ENCODE measurements at places on chromosomes 4 and X.

DNA sequence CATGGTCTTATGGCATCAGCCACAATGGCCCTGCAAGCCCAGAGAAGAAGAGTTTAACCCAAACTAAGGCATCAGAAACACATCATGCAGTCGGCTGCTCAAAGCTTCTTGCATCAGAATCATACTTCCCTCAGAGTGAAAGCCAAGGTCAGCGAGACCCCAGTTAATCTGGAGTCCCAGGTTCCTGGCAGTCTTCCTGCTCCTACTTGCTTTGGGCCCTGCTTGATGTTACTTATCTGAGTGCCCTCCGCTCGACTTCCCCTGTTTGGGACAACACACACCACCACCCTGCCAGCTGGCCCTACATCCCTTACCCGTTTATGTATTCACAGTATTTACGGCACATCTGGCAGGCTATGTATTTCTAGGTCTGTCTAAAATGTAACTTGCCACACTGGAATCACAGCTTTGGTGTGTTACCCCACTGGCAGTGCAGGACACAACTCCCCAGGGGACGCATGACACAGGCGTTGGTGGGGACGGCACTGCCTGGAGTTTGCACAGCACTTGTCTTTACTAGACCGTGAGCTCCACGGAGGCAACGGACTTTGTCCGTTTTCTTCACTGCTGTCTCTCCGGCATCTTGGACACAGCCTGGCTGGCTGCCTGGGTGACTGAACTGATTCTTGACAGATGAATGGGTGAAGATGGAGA is 22.8 kb downstream of the CRMP1 start:
- no peak for DNase-seq

DNA sequence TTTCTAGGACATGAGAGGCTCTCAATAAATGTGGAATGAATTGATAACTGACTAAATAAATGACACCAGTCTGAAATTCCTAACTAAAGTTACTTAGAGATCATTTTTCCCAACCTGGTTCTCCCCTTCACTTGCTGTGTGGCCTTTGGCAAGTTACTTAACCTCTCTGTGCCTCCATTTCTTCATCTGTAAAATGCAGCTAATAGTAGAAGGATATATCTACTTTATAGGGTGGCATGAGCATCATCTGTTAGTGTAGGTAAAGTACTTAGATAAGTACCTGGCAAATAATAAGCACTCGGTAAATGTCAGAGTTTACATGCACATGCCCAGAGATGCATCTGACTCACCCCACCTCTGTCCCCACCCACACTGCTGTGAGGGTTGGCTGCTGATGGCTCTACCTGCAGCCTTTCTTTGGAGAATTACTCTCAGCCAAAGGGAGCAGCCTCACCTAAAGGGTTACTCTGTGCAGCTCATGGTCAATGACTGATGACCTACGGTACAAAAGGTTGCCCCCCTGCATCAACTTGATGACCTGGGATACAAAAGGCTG is 139.3 kb downstream of the CHIC2 start:
- no peak for DNase-seq

DNA sequence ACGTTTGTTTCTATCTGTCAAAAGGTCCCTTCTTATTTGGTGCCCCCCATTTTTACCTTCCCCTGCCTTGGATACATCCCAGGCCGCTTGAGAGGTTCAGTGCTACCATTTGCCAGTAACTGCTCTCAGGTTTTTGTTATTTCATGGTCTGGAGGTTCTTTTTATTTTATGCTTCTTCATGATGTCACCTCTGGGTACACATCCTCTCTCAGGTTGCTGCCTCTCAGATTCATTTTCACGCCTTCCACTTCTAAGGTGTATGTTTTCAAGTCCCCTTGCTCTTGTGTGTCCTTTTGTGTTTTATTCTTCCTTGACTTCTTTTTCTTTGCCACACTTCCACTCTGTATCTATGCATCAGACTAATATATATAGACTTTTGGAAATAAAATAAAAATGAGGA is 640.1 kb upstream of the AADAT start:
- DNase-seq: no peak

GRCh38 chr4:25815586-25815985 is 47.2 kb downstream of the SEL1L3 start:
- no peak for DNase-seq

DNA sequence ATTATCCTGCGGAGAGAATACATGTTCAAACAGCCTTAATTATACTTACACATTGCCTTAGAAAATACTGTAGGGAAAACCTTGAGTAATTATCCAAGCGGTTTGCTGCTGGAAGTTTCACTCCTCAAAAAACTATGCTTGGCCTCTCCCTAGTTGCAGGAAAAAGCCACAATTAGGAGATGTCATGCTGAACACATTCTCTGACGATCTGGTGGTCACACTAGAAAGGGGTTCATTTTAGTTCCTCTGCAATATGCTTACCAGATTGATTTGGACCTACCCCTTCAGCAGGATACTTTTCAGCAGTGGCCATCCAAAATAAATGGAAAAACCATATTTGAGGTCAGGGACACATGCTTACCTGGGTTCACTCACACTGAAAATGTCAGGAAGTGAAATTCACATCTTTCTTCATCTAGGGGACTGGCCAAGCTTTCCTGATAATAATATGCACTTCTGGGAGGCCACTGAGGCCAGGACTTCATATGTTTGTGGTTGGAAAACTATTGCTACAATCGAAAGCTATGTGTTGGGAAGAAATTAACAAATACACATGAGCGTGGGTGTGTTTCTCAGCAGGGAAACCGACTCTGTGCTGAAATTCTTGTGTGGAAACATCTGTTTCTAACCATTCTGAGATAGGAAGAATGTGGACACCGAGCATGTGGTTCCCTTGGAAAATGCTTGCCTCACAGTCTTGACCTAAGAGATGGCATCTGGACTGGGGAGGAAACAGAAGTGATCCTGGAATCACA is 68.8 kb downstream of the ATXN3L start:
- DNase-seq: no peak

- no peak for DNase-seq
Measured at GRCh38 chr4:113248320-113248719, 198.9 kb downstream of the ANK2 start.

- DNase-seq: no peak
Measured at GRCh38 chr4:13267091-13267490, 217.0 kb downstream of the RAB28 start.

DNA sequence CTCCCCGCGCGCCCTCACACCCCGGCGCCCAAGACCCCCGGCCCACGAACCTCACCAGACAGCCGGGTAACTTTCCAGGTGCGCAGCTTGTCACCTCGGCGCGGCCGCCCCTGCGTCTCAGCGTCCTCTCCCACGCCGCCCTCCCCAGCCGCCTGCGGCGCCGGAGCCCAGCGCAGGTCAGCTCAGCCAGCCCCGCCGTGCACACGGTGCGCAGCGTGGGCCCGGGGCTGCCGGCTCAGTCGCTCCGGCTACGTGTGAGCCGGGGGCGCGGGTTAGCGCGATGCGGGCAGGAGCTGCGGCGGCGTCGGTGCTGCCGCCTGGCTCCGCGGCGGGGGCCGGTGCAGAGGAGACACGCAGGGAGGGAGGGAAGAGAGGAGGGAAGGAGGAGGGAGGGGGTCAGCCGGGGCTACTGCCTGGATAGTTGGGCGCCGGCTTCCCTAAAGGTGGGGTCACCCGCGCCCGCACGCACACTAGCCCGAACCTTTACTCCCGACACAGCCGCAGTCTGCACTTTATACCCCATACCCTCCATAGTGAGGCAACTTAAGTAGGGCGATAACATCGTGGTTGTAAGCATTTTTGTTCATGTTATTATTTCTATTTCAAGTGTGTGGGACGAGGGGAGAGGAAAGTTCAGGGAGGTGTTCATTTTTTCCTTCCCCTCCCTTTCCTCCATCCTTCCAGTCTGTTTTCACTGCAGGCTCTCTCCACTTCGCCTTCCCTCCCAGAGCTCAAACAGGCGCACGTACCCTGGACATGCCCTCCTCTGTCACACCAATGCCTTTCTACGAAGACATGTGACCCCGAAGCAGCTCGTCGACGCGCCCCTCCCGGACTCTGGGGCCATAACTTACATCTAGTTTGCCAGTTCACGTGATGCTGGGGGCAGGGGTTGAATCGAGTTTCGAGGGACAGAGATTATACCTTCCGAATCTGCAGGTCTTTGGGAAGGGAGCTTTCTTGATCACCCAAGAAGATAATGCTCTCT is at the start of gene PRKG2:
Gene PRKG2, minus strand, starts transcription at position 342 of the 988 bp plus-strand sequence. CDS start 10,175 bp downstream, outside the sequence.
- no peak for DNase-seq

DNA sequence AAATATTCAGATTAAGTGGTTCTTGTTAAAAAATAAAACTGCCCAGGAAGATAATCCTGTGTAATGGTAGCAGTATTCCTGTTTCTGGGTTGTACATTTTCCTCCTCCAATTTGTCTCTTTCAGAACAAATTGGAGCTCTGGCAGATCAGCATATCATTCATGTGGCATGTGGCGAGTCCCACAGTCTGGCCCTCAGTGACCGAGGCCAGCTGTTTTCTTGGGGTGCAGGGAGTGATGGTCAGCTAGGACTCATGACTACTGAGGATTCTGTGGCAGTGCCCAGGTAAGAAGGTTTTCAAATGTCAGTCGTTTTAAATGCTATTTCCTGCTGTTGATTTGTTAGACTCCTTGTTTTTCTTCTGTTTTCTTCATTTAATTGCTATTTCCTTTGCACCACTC is 47.9 kb downstream of the NAP1L5 start:
- no peak for DNase-seq

- DNase-seq: no peak
Measured at GRCh38 chr4:152676052-152676854, 3.5 kb downstream of the TMEM154 start.

DNA sequence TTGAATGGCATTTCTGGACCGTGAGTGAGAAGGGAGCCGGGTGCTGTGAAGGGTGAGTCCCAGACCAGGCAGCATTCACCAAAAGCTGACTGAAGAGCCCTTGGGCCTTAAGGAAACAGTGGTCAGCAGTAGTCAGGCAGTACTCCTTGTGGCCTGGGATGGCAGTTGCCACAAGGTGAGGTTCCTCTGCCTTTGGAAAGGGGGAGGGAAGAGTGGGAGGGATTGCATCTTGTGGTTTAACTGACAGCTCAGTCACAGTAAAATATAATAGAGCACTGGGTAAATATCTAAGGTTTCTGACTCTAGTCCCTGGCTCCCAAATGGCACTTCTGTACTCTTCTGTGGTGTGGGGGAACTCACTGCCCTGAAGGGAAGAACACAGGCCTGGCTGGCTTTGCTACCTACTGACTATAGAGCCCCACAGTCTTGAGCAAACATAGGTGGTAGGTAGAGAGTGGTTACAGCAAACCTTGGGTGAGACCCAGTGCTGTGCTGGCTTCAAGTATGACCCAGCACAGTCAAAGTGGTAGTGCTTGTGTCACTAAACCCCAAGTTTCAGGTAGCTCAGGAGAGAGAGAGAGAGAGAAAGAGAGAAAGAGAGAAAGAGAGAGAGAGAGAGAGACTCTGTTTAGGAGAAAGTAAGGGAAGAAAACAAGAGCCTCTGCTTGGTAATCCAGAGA is 154.2 kb downstream of the TEX11 start:
- DNase-seq: no peak

DNA sequence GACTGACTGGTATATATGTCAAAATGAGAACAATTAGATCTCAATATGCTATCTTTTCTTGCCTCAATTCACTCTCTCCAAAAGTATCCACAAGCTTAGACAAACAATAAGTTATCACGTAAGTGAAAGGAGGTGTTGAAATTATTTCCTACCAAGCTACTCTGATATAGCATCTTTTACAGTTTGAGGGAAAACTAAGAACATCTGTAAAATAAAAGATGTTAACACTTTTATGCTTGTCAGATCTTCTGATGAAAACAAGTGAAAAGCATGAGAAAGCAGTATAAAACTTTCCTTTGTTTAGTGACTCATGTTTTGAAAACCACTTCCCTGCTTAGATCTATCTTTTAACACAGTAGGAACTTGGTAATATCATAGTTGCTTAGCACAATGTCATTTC is 8.4 kb upstream of the MAB21L2 start:
- no peak for DNase-seq

DNA sequence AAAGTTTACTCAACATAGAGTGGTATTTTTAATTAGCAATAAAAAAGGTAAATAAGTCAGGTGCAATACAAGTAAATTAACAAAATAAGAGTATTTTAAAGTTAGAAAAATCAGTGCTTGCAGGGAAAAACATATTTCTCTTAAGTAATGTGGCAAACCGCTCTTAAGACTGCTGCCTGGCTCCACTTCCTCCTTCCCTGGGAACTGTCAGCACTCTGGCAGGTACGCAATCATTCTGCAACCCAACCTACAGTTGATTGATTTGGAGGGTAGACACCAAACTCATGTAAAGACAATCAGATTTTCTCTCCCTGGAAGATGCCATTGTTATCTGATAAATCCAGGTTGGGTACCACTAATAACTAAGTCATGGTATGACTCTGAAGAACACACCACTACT is 63.9 kb downstream of the PPP3CA start:
- no peak for DNase-seq

- no peak for DNase-seq
Measured at GRCh38 chrX:37361596-37361995, 12.4 kb downstream of the PRRG1 start.

GRCh38 chr4:123892368-123892976 is 495.9 kb downstream of the SPRY1 start:
- DNase-seq: no peak

- DNase-seq: no peak
Measured at GRCh38 chr4:25379591-25379990, 2.5 kb downstream of the ANAPC4 start.

DNA sequence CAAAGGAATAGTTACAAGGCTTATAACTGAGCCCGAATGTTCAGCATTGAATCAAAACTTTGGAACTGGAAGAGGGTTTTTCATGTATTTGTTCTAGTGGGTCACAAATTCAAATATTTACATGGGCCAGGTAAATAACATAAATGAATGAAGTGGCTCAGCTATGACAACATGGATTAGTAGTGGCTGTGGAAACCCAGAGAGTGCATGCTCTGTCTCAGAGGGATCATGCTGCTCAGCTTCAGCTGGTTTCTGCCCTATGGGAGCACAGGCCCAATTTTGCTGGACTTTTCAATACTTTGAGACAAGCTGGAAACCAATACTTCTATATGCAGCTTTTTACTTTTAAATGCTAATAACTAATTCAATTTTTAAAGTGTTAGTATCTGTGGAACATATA is 394.0 kb upstream of the TEX13C start:
- no peak for DNase-seq

- DNase-seq: no peak
Measured at GRCh38 chr4:53015681-53016080, 153.6 kb downstream of the RASL11B start.

GRCh38 chrX:140525448-140525847 is 20.6 kb upstream of the SOX3 start:
- no peak for DNase-seq

DNA sequence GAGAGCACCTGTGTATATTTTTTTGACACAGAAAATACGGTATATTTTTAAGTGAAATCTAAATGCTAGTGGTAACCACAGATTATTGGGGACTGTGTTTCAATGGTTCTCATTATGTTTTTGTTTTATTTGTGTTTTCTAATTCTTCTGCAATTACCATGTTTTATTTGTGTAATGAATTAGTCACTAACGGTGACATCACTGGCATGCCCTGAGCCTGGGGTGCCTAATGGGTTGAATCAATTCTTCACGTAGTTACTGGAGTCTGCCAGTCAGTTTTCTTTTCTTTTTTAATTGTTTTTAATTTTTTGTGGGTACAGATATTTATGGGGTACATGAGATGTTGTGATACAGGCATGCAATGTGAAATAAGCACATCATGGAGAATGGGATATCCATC is 168.8 kb downstream of the RELL1 start:
- DNase-seq: no peak
